ENCODE measurements at places on chromosomes 1 and 21. TPM values are rescaled to one million over a fixed set of nuclear protein-coding genes. Genes with fewer than 3 reads are reported as not detected.

Gene FAM151A
- total RNA-seq: not detected

Gene LAMC1
- total RNA-seq: 853 TPM

Gene TMEM200B
- 4.3 TPM for total RNA-seq

Gene HMGCS2
- not detected for total RNA-seq

Gene KANK4
- total RNA-seq: 0.07 TPM

Gene KRTAP13-2
- total RNA-seq: not detected

Gene SUSD4
- 0.17 TPM for total RNA-seq

Gene GPR137B
- total RNA-seq: 15.8 TPM

Gene IL10
- not detected for total RNA-seq

Gene CDA
- total RNA-seq: 0.92 TPM

Gene NMNAT2
- 2.3 TPM for total RNA-seq

Gene UMODL1
- 0.03 TPM for total RNA-seq

Gene AIRE
- 0.07 TPM for total RNA-seq

Gene PLEKHN1
- total RNA-seq: 0.66 TPM

Gene PARK7
- 183 TPM for total RNA-seq

Gene LCE2C
- total RNA-seq: not detected

Gene FOXD3
- not detected for total RNA-seq

Gene AQP10
- 0.13 TPM for total RNA-seq

Gene SYCP1
- total RNA-seq: not detected

Gene FAM163A
- not detected for total RNA-seq

Gene MTMR11
- total RNA-seq: 11.6 TPM

Gene ZNHIT6
- total RNA-seq: 11.1 TPM

Gene RPS27
- total RNA-seq: 889 TPM

Gene XKR8
- 5.5 TPM for total RNA-seq

Gene ST6GALNAC3
- 0.36 TPM for total RNA-seq

Gene CFHR4
- not detected for total RNA-seq

Gene FAM78B
- 0.36 TPM for total RNA-seq

Gene PINK1
- total RNA-seq: 80.3 TPM

Gene STIL
- 1.9 TPM for total RNA-seq

Gene PALMD
- total RNA-seq: 2.6 TPM

Gene SCCPDH
- 37.1 TPM for total RNA-seq

Gene BSND
- total RNA-seq: not detected

Gene CD48
- total RNA-seq: not detected

Gene PIGR
- total RNA-seq: not detected

Gene PGLYRP3
- not detected for total RNA-seq

Gene CA6
- total RNA-seq: not detected

Gene GJC2
- total RNA-seq: 5.1 TPM

Gene GUCA2A
- not detected for total RNA-seq

Gene CGN
- not detected for total RNA-seq

Gene GPX7
- 13.3 TPM for total RNA-seq

Gene HENMT1
- total RNA-seq: 1.9 TPM

Gene PTGER3
- total RNA-seq: 2.8 TPM

Gene LYSMD1
- total RNA-seq: 6.7 TPM

Gene G0S2
- total RNA-seq: 7.8 TPM

Gene SLFNL1
- 0.46 TPM for total RNA-seq

All from smooth muscle cell of the pulmonary artery (primary cell).